ENCODE measurements at places on chromosomes 13 and 19. TPM values are rescaled to one million over a fixed set of nuclear protein-coding genes. Genes with fewer than 3 reads are reported as not detected.

GTF2F1 gene
- total RNA-seq = 41.7 TPM

C13orf46 gene
- total RNA-seq = not detected

FOXA3 gene
- 0.45 TPM for total RNA-seq

CEACAM5 gene
- total RNA-seq = not detected

CEACAM8 gene
- total RNA-seq = not detected

IZUMO4 gene
- not detected for total RNA-seq

CXCL17 gene
- not detected for total RNA-seq

GJA3 gene
- not detected for total RNA-seq

OR4F17 gene
- total RNA-seq = 0.08 TPM

NOTCH3 gene
- 48.2 TPM for total RNA-seq

ZNF761 gene
- total RNA-seq = 15.7 TPM

OSCAR gene
- not detected for total RNA-seq

ZFP30 gene
- total RNA-seq = 29.7 TPM

PDX1 gene
- total RNA-seq = not detected

DNA sequence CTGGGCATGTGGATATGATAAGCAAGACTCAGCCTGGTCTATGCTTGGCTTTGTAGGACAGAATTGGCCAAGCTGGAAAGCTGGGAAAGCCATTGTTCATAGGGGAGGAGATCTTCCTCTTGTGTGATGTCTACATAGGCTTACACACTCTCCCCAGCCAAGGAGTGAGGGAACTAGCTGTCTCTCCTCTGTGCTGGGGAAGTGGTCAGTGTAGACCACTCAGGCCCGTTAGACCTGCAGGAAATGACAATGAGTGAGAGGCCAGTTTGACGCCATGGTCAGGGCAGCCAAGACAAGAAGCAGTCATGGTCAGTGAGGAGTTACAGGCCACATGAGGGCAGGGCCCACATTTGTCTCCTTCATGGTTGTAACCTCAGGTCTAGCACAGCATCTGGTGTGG is 159.1 kb upstream of the KL start:
- H3K4me3 ChIP-seq = no peak overlapping the region
- H3K36me3 ChIP-seq = no peaks in the 10 kb centered on the region
- H3K27ac ChIP-seq = no peak overlapping the region
- no peak for DNase-seq

GRCh38 chr13:108070491-108070890 is 144.8 kb downstream of the LIG4 start:
- no peak overlapping the region for H3K4me3 ChIP-seq
- no peaks in the 10 kb centered on the region for H3K4me1 ChIP-seq
- no peak overlapping the region for H3K27ac ChIP-seq
- no peaks in the 10 kb centered on the region for H3K36me3 ChIP-seq

- peaks cover 51% of the 10 kb centered on the region for H3K4me1 ChIP-seq
- no peaks in the 10 kb centered on the region for H3K36me3 ChIP-seq
- H3K27me3 ChIP-seq = no peaks in the 10 kb centered on the region
- no peak overlapping the region for H3K4me3 ChIP-seq
- H3K27ac ChIP-seq = no peak overlapping the region
Observed at GRCh38 chr13:110127986-110128511, 178.9 kb downstream of the COL4A1 start.

DNA sequence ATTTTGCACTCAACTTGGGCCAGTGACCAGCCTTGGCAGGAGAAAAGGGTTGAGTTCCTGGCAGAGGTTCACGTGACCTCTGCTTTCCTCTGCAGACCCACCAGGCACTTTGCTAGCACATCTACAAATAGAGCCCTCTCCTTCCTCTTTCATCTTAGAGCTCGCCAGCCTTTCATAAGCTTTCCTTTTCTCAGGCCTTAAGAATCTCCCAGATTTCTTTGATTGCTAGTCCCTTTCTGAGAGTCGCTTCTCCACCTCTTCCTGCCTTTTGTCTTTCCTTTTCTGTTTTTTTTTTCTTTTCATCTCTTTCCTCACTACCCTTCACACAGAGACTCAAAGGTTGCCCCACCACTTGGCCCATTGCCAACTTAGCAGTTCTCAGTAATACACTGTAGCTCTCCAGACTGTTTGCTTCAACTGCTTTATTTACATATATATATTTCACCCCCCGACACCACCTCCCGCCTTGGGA is 375.7 kb upstream of the SPRY2 start:
- no peaks in the 10 kb centered on the region for H3K36me3 ChIP-seq
- 0 out of 2 replicates have a peak, but pooled peaks cover 3% of the 10 kb centered on the region for H3K4me1 ChIP-seq
- no peaks in the 10 kb centered on the region for H3K27me3 ChIP-seq
- no peak overlapping the region for H3K4me3 ChIP-seq

GRCh38 chr13:47959468-47960247 is 41.4 kb downstream of the SUCLA2 start:
- H3K4me1 ChIP-seq = no peaks in the 10 kb centered on the region
- peaks cover 73% of the 10 kb centered on the region for H3K36me3 ChIP-seq
- no peaks in the 10 kb centered on the region for H3K27me3 ChIP-seq
- DNase-seq = no peak
- H3K27ac ChIP-seq = no peak overlapping the region

DNA sequence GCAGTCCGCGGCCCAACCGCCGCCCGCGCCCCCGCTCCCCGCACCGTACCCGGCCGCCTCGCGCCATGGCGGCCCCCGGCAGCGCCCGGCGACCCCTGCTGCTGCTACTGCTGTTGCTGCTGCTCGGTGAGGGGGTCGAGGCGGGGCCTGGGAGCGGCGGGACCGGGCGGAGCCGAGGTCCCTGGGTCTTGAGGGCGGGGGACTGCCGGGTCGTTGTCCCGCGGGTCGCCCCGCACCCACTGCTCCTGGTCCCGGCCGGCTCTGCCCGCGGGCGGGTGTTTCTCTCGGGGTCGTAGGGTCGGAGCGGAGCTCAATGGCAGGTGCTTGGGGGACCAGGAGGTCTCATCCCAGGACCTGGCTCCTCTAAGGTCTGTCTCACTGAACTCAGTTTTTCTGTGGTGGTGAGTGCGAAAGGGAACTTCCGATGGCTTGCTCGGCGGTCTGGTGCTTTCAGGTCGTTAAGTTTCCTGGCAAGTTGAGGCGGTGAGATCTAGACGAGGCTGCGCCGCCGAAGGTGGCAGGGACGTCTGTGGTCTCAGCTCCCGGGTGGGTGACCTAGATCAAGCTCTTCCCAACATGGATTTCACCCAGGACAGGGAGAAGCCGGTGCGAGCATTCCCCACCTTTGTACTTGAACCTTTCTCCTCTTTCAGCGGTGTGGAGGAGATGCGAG is 467 bp downstream of the LAMP1 start:
- no peaks in the 10 kb centered on the region for H3K36me3 ChIP-seq
- H3K4me1 ChIP-seq = peaks cover 2% of the 10 kb centered on the region
- no peak for DNase-seq
- peak overlapping the region; percentile 82 for H3K4me3 ChIP-seq
- no peak overlapping the region for H3K27ac ChIP-seq

- no peaks in the 10 kb centered on the region for H3K36me3 ChIP-seq
- peak; percentile 13 for DNase-seq
- no peak overlapping the region for H3K4me3 ChIP-seq
- H3K4me1 ChIP-seq = no peaks in the 10 kb centered on the region
- no peak overlapping the region for H3K27ac ChIP-seq
- H3K27me3 ChIP-seq = no peaks in the 10 kb centered on the region
Observed at GRCh38 chr13:37473035-37473434, 125.5 kb downstream of the POSTN start.

DNA sequence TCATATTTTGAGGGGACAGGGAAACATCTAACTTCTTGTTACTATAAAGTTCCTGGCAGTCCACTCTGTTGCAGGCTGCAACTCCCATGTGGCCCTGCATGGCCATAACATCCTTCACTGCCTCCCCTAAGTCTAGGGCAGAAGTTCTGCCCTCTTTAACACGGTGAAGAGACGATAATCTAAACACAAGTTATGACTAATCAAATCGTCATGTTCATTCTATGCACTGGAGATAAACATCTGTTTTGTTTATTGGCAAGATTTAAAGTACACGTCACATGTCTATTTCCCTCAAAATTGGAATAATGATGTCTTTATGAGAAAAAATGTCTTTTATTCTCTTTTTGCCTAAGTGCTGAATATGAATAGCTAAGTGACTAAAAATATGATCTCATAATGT is 1629.4 kb downstream of the PCDH9 start:
- no peaks in the 10 kb centered on the region for H3K4me1 ChIP-seq
- peak; percentile 11 for DNase-seq

- H3K27me3 ChIP-seq = no peaks in the 10 kb centered on the region
- no peaks in the 10 kb centered on the region for H3K36me3 ChIP-seq
- peak overlapping the region; percentile 68 for H3K4me3 ChIP-seq
Observed at GRCh38 chr19:41994521-41994971, 516 bp upstream of the ATP1A3 start.

GRCh38 chr13:113169277-113170272 is 11.1 kb downstream of the PROZ start:
- H3K36me3 ChIP-seq = no peaks in the 10 kb centered on the region
- H3K4me1 ChIP-seq = peaks cover 3% of the 10 kb centered on the region
- no peak for DNase-seq
- H3K27ac ChIP-seq = no peak overlapping the region

DNA sequence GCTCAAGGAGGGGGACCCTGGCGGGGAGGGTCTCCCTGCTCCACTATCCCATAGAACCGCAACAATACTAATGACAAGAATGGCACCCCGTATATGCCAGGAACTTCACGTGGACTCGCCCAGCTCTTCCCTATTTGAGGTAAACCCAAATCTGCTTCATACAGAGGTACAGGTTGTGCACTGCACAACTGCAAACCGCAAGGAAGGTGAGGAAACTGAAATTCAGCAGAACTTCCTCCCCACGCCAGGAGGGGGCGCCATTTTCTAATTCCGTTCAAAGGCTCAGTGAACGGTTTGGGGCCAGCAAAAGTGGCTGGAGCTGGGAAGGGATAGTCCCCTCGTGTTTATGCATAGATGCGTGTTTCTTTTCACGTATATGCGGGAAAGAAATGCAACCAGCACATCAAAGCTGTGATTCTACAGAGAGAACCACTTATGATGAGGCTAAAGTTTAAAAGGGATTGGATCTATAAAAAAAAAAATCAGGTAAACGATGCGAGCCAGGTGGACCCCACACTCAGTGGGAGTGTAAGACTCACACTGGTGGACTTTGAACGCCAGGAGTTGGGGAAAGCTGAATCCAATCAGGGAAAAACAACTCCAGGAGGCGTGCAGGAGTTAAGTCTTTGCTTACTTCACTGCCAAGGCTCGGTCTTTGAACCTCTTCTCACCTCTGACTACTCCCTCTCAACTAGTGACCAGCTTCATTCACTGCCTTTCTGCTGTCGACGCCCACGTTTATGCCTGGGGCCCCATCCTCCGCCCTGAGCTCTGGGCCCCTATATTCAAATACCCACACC is 20.3 kb downstream of the C19orf81 start:
- H3K4me1 ChIP-seq = no peaks in the 10 kb centered on the region
- no peaks in the 10 kb centered on the region for H3K36me3 ChIP-seq
- H3K27ac ChIP-seq = no peak overlapping the region
- peak; percentile 57 for DNase-seq
- H3K27me3 ChIP-seq = peaks cover 5% of the 10 kb centered on the region

- H3K4me3 ChIP-seq = no peak overlapping the region
- no peaks in the 10 kb centered on the region for H3K4me1 ChIP-seq
- DNase-seq = no peak
Observed at GRCh38 chr19:5182751-5183150, 157.9 kb downstream of the PTPRS start.

GRCh38 chr13:109243311-109243951 is 543.0 kb downstream of the IRS2 start:
- H3K36me3 ChIP-seq = no peaks in the 10 kb centered on the region
- H3K27me3 ChIP-seq = no peaks in the 10 kb centered on the region
- peak overlapping the region; percentile 14 for H3K4me3 ChIP-seq
- H3K27ac ChIP-seq = peak overlapping the region; percentile 78

DNA sequence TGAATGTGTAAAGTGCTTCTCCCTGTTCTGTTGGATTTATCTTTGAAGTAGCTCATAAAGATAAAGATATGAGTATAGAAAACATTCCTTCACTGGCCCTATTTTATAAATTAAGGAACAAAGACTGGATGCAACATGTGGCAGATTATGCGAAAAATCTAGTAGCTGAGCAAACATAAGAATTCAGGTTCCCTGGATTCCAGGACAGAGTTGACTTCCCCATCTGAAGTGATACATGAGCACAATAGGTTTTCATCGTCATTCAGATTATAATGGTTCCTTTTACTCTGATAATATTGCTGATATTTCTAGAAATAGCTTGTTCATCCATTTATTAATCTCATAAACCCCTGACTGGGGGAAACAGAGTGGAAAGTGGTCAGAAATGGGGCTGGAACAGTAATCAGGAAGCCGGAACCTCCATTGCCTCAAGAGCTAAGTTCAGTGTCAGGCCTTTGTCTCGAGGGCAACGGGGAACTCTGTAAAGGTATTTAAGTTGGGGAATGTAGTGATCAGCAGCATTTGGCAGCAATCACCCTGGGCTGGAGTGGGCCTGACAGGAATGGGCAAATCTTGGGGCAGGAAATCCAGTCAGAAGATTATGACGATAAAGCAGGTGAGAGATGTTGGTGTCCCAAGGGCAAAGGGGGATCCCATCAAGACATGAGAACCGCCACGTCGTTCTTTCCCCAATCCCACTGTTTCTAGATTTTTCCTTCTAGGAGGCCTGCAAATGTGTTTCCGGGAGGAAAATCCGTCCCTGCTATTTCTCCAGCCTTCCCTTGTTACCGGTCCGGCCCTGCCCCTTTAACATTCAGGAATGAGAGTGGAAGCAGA is 232.5 kb upstream of the SERP2 start:
- H3K27me3 ChIP-seq = no peaks in the 10 kb centered on the region
- no peaks in the 10 kb centered on the region for H3K4me1 ChIP-seq
- peak overlapping the region; percentile 71 for H3K27ac ChIP-seq
- H3K4me3 ChIP-seq = peak overlapping the region; percentile 65
- no peaks in the 10 kb centered on the region for H3K36me3 ChIP-seq

DNA sequence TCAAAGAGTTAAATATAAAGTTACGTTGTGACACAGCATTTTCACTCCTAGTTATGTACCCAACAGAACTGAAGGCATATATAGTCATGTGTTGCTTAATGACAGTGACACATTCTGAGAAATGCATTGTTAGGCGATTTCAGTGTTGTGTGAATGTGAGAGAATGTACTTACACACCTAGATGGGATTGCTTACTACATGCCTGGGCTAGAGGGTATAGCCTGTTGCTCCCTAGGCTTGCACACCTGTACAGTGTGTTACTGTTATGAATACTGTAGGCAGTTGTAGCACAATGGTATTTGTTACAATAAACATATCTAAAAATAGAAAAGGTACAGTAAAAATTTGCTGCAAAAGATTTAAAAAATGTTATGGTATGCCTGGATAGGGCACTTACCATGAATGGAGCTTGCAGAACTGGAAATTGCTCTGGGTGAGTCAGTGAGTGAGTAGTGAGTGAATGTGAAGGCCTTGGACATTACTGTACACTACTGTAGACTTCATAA is 89.2 kb downstream of the DHRS12 start:
- DNase-seq = no peak
- H3K4me3 ChIP-seq = no peak overlapping the region
- H3K4me1 ChIP-seq = no peaks in the 10 kb centered on the region
- no peaks in the 10 kb centered on the region for H3K27me3 ChIP-seq
- H3K36me3 ChIP-seq = no peaks in the 10 kb centered on the region

DNA sequence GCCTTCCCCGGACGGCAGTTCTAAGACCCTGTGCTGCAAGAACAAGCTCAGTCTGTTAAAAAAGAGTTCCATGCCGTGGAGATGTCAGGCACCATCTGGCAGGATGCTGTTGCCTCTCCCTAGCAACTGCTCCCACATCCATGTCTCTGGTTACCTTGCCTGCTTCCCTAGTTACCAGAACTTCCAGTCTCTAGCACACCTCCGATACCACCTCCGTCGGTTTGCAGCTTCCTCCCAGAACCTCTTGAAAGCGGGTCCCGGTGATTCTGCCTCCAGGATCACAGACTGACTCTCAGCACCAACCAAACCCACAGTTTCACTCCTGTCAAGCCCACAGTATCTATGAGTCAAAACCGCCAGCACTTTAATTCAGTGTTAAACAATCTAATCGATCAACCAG is 55.4 kb downstream of the KCTD12 start:
- no peaks in the 10 kb centered on the region for H3K4me1 ChIP-seq
- DNase-seq = no peak
- H3K4me3 ChIP-seq = no peak overlapping the region
- H3K27ac ChIP-seq = no peak overlapping the region
